ENCODE measurements at places on chromosomes 2 and 18.

- H3K4me3 ChIP-seq: no peak overlapping the region
- H3K4me1 ChIP-seq: peaks cover 9% of the 10 kb centered on the region
- peaks cover 3% of the 10 kb centered on the region for H3K27me3 ChIP-seq
- peak; percentile 66 for DNase-seq
- H3K27ac ChIP-seq: no peak overlapping the region
Measured at GRCh38 chr2:20106746-20107145, 55.3 kb upstream of the LAPTM4A start.

DNA sequence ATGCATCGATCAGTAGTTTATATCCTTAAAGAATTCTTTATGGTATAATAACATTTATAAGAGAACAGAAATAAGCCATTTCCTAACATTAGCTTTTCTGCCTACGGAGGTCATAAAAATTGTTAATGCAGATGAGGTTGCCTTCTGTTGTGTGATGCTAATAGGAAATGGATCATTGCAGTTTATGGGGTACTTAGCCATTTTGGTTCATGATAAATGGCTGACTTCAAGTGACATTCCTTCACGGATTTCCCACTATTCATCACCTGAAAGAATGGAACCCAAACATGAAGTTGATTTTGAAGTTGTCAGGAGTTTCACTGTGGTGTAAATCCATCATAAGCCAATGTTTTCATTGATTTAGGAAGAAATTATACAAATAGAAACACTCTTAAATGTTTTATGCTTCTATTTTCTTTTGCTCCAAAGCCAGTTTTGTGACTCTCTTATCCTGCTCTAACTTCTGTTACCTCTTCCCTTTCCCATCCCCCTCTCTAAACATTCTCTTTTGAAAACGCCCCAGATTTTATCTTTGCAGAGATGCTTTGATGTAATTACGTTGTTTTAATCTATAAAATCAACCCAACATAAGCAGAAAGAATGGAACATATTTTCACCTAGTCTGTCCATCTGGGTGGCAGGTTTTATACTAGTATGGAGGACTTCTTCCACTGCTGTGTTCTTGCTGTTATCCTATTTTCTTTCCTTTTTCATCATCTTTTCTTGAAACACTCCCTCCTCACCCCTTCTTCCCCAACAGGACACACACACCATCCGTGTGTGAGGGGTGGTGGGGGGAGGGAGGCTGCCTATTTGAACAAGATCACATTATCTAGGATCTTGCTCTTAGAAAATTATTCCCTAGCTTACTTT, 58.2 kb downstream of the GREB1L start:
- DNase-seq: no peak
- H3K36me3 ChIP-seq: peaks cover under 1% of the 10 kb centered on the region
- H3K27me3 ChIP-seq: no peaks in the 10 kb centered on the region
- no peak overlapping the region for H3K4me3 ChIP-seq
- peak overlapping the region; percentile 0 for H3K27ac ChIP-seq

DNA sequence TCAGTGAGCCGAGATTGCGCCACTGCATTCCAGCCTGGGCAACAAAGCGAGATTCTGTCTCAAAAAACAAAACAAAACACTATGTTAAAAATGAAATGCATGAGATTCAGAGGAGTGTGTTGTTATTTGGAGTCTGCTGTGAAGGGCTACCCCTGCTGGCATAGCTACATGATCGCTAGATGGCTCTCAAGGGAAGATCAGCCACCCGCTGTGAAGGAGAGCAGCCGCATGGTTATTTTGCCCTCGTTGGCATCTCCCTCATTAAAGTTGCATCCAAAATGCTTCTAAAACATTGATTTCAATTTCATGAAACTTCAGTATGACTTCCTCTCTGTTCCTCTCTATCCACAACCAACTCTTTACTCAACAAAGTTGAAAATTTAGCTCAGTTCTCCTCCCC, 54.8 kb upstream of the NDUFV2 start:
- no peak overlapping the region for H3K4me3 ChIP-seq
- no peak overlapping the region for H3K27ac ChIP-seq
- H3K4me1 ChIP-seq: no peaks in the 10 kb centered on the region
- no peak for DNase-seq
- H3K36me3 ChIP-seq: peaks cover 4% of the 10 kb centered on the region

DNA sequence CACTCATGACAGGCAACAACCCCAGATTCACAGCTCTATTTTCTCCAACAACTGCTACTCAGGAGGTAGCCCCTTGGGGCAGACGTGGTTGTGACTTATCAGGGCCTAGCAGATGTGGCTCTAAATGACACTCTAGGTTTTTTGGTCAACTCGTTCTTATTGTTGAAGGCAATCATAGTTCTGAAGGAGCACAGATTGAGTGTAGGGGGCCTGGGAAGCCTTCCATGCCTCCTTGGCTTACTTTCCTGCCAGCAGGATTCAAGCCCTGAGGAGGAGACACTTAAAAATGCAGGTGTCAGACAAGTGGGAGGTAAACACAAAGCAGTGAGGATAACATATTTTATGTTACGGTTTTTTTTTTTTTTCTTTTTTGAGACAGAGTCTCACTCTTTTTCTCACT, 23.5 kb upstream of the SUCLG1 start:
- H3K36me3 ChIP-seq: peaks cover 3% of the 10 kb centered on the region
- H3K27me3 ChIP-seq: no peaks in the 10 kb centered on the region
- no peak overlapping the region for H3K27ac ChIP-seq
- no peak for DNase-seq

GRCh38 chr2:145253492-145253891, 733.6 kb upstream of the ZEB2 start:
- H3K36me3 ChIP-seq: no peaks in the 10 kb centered on the region
- H3K27me3 ChIP-seq: no peaks in the 10 kb centered on the region
- H3K4me3 ChIP-seq: no peak overlapping the region
- no peak overlapping the region for H3K27ac ChIP-seq
- no peak for DNase-seq

DNA sequence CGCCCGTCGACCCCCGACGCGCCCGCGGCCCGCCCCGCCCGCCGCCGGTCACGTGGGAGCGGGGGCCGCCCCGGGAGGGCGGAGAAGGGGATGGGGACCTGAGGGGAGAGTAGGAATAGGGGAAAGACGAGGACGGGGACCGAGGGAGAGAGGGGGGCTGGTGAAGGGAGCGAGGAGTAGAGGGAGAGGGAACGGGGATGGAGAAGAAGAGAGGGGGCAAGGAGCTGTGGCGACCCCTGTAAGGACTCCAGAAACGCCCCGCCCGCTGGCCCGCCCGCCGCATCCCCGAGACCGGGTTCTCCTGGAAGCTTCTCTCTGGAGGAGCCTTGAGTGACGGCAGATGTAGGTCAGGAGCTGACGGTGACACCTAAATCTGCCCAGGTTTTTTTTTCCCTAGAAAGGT, 615 bp downstream of the ADNP2 start:
- H3K4me3 ChIP-seq: peak overlapping the region; percentile 92
- peaks cover 3% of the 10 kb centered on the region for H3K36me3 ChIP-seq

GRCh38 chr2:58137221-58137620, 90.6 kb downstream of the VRK2 start:
- H3K36me3 ChIP-seq: no peaks in the 10 kb centered on the region
- H3K27me3 ChIP-seq: no peaks in the 10 kb centered on the region
- H3K4me3 ChIP-seq: no peak overlapping the region
- H3K4me1 ChIP-seq: no peaks in the 10 kb centered on the region

DNA sequence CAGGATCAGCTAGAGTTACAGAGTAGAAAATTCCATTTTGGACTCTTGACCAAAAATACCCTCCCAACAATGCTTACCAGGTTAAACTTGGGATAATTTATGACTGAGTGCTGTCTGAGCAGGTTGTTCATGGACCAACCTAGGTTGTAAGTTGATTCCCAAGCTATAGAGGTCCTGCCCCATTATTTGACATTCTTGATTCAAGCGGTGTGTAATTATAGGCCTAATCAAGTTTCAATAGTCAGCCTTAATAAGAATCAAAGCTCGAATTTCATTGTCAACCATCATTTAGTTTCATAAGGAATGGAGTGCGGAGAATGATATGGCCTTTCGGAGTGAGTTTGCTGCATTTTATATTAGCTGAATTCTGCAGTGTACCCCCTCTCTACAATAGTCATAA, 152.8 kb upstream of the FIGN start:
- no peaks in the 10 kb centered on the region for H3K4me1 ChIP-seq
- no peak overlapping the region for H3K4me3 ChIP-seq
- H3K27me3 ChIP-seq: no peaks in the 10 kb centered on the region
- H3K36me3 ChIP-seq: peaks cover 7% of the 10 kb centered on the region

DNA sequence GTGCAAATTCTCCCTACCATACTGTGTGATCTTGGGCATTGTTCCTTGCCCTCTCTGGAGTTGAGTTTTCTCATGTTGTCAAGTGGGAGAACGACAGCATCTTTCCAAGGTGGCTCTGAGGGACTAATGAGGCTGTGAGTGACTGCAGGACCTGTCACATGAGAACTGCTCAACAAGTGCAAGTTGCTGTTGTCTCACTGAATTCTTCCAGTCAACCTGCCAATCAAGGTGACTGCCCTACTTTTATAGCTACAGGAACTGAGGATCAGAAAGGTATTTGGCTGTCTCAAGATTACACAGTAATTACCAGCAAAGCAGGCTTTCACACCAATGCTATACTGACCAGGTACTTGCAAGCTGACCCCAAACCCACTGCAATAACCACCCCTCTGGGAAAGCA, 137.6 kb downstream of the MTCL1 start:
- H3K27ac ChIP-seq: no peak overlapping the region
- H3K27me3 ChIP-seq: no peaks in the 10 kb centered on the region
- DNase-seq: no peak

GRCh38 chr2:143893371-143893770, 626.5 kb downstream of the ZEB2 start:
- H3K27ac ChIP-seq: peak overlapping the region; percentile 1
- no peaks in the 10 kb centered on the region for H3K36me3 ChIP-seq
- DNase-seq: no peak

- no peak overlapping the region for H3K4me3 ChIP-seq
- peaks cover 19% of the 10 kb centered on the region for H3K4me1 ChIP-seq
- DNase-seq: no peak
- peak overlapping the region; percentile 95 for H3K27ac ChIP-seq
- no peaks in the 10 kb centered on the region for H3K36me3 ChIP-seq
Measured at GRCh38 chr2:236550701-236551465, 18.7 kb upstream of the ACKR3 start.

DNA sequence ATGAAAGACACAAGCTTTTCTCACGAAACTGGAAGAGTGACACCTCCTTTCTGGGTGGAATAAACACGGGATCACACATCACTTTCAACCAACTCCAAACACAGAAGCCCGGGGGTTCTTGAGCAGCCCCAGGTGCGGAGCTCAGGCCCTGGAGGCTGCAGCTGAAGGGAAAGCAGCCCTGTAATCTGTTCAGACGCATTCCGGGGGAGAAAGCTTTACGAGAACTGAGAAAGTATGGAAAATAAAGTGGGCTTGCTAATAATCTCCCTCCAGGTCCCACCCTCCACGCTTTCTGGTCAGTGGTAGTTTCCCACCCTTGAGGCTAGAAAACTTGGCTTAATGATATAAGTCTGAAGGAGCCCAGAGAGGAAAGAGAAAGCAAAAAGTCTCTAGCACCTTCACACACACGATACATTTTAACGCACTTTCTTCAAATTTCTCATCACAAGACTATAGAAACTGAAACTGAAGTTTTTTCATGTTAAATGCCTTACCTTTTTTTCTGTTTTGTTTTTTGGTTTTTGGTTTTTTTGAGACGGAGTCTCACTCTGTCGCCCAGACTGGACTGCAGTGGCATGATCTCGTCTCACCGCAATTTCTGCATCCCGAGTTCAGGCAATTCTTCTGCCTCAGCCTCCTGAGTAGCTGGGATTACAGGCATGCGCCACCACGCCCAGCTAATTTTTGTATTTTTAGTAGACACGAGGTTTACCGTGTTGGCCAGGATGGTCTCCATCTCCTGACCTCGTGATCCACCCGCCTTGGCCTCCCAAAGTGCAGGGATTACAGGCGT, 141.3 kb downstream of the AFF3 start:
- H3K27ac ChIP-seq: no peak overlapping the region
- H3K36me3 ChIP-seq: peaks cover 5% of the 10 kb centered on the region
- H3K27me3 ChIP-seq: peaks cover 13% of the 10 kb centered on the region

- DNase-seq: no peak
- H3K4me1 ChIP-seq: peaks cover 14% of the 10 kb centered on the region
- H3K27me3 ChIP-seq: no peaks in the 10 kb centered on the region
- no peaks in the 10 kb centered on the region for H3K36me3 ChIP-seq
- H3K27ac ChIP-seq: no peak overlapping the region
- no peak overlapping the region for H3K4me3 ChIP-seq
Measured at GRCh38 chr2:88187927-88188326, 17.8 kb downstream of the THNSL2 start.

DNA sequence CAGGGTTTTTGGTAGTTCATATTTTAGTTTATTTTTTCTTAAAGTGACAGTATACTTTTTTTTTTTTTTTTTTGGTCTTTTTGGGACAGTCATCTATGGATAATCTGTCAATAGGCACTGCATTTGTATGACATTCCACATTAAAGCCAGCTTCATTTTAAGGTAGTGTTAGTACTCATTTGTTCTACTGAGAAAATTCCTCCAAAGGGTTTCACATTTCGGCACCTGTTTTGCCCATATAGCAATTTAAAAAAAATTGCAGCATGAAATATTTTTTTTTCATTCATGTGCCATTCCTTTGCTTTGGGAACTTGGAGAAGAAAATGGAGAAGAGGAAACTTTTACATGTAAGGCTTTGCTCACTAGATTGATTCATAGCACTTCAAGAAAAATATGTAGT, 276.3 kb upstream of the TCF4 start:
- H3K27ac ChIP-seq: no peak overlapping the region
- H3K4me1 ChIP-seq: peaks cover 23% of the 10 kb centered on the region
- no peak overlapping the region for H3K4me3 ChIP-seq
- no peak for DNase-seq

GRCh38 chr2:207926133-207926988, 99.0 kb downstream of the PLEKHM3 start:
- H3K4me1 ChIP-seq: peaks cover 10% of the 10 kb centered on the region
- no peak for DNase-seq
- no peaks in the 10 kb centered on the region for H3K27me3 ChIP-seq
- H3K36me3 ChIP-seq: no peaks in the 10 kb centered on the region
- no peak overlapping the region for H3K4me3 ChIP-seq

DNA sequence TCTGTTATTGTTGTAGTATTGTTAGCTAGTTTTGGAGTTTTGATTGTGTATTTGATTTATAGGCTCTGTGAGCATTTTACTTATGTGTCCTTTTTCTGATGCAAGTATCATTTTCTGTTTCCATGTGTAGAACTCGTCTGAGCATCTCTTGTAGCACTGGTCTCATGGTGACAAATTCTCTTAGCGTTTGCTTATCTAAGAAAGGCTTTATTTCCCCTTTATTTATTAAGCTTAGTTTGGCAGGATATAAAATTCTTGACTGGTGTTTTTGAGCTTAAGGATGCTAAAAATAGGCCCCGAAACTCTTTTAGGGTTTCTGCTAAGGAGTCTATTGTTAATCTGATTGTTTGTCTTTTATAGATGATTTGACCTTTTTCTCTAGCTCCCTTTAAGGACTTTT, 57.6 kb upstream of the THUMPD2 start:
- no peaks in the 10 kb centered on the region for H3K4me1 ChIP-seq
- H3K27ac ChIP-seq: no peak overlapping the region
- DNase-seq: no peak
- H3K4me3 ChIP-seq: no peak overlapping the region
